Pancreas (tissue), 10 donors: ENCODE measurements at places on chromosomes 2 and 18. TPM values are rescaled to one million over a fixed set of nuclear protein-coding genes. Genes with fewer than 3 reads are reported as not detected.

The NOSTRIN gene
- 31.1 TPM for total RNA-seq

The KIAA2012 gene
- total RNA-seq: not detected

The SERPINB5 gene
- not detected for total RNA-seq

The MC2R gene
- not detected for total RNA-seq

DNA sequence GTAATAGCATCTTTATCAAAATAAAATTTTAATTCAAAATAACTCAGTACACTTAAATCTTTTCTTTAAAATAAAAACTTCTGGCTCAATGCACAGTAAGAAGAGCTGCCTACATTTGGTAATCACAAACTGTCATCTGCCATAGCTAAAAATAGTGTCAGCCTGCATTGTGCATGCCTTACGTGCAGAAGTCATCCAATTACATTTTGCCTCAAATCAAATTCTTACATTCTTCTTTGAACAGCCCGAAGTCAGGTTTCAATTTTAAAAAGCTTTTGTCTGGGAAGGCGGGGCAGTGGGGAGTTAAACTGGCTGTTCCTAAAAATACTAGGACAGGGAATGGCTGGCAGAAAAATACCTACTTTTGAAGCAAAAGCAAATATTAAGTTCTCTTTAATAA is 51.1 kb downstream of the RTN4 start:
- H3K27me3 ChIP-seq: no peaks in the 10 kb centered on the region
- H3K36me3 ChIP-seq: no peaks in the 10 kb centered on the region

- no peak overlapping the region for H3K4me3 ChIP-seq
- no peak for DNase-seq
- no peaks in the 10 kb centered on the region for H3K4me1 ChIP-seq
- no peaks in the 10 kb centered on the region for H3K27me3 ChIP-seq
Measured at GRCh38 chr2:128076461-128077106, 14.4 kb upstream of the UGGT1 start.

DNA sequence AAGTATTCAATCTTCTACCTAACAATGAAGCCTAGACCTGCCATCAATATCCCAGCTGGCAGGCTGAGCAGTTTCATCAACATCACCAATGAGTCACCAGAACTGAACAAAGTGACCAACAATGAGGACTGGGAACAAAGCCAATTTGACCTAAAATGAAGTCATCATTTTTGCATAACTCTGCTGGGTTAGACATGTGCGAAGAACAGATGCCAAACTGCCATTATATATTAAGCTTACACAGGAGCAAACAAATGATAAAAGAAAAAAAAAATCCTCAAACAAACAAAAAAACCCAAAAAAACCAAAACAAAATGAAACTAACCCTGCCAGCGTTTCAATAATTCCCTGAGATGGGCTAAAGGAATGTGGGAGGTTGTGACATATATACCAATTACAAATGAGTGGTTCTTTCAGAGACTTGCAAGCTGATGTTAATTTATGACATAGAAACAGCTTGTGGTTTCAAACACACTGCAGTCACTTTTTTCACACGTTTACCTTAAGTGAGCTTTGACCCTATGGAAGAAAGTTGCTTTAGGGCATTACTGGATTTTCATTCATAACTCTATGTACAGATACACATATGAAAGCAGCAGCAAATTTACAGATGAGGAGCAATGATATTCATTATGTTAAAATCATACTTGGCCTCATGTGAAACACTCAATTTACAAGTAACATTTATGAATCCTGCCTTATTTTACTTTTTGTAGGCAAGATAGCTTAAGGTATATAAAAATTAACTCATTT is 56.9 kb upstream of the CCDC141 start:
- no peaks in the 10 kb centered on the region for H3K4me1 ChIP-seq
- H3K27ac ChIP-seq: no peak overlapping the region
- peak; percentile 49 for DNase-seq
- no peaks in the 10 kb centered on the region for H3K27me3 ChIP-seq

- H3K27me3 ChIP-seq: no peaks in the 10 kb centered on the region
- no peaks in the 10 kb centered on the region for H3K36me3 ChIP-seq
- no peak for DNase-seq
- H3K4me1 ChIP-seq: no peaks in the 10 kb centered on the region
- H3K27ac ChIP-seq: no peak overlapping the region
Measured at GRCh38 chr18:70335892-70336726, 47.3 kb downstream of the SOCS6 start.

DNA sequence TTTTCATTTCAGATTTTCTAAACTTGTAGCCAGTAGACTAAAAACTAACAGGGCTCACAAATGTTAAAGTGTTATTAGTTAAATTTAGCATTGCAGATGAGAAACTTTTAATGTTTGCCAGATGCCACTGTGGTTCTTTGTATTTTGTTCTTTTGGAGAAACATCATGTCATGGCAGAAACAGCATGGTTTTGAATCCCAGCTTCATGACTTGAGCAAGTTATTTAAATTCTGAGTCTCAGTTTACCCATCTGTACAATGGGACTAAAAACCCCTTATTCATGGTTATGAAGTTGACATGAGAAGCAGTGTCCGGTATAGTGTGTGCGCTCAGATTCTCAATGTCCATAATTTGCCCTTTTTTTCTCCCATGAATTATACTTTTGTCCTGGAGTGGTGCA is 56.5 kb downstream of the MAPRE2 start:
- H3K27me3 ChIP-seq: no peaks in the 10 kb centered on the region
- no peaks in the 10 kb centered on the region for H3K36me3 ChIP-seq
- no peaks in the 10 kb centered on the region for H3K4me1 ChIP-seq
- H3K4me3 ChIP-seq: no peak overlapping the region
- DNase-seq: no peak

GRCh38 chr2:212076456-212076855 is 462.1 kb downstream of the ERBB4 start:
- H3K4me1 ChIP-seq: no peaks in the 10 kb centered on the region
- no peaks in the 10 kb centered on the region for H3K36me3 ChIP-seq
- H3K4me3 ChIP-seq: no peak overlapping the region
- H3K27ac ChIP-seq: no peak overlapping the region
- DNase-seq: no peak

GRCh38 chr18:34933909-34934661 is 107.1 kb upstream of the MAPRE2 start:
- no peak overlapping the region for H3K4me3 ChIP-seq
- H3K27ac ChIP-seq: no peak overlapping the region
- H3K27me3 ChIP-seq: no peaks in the 10 kb centered on the region

DNA sequence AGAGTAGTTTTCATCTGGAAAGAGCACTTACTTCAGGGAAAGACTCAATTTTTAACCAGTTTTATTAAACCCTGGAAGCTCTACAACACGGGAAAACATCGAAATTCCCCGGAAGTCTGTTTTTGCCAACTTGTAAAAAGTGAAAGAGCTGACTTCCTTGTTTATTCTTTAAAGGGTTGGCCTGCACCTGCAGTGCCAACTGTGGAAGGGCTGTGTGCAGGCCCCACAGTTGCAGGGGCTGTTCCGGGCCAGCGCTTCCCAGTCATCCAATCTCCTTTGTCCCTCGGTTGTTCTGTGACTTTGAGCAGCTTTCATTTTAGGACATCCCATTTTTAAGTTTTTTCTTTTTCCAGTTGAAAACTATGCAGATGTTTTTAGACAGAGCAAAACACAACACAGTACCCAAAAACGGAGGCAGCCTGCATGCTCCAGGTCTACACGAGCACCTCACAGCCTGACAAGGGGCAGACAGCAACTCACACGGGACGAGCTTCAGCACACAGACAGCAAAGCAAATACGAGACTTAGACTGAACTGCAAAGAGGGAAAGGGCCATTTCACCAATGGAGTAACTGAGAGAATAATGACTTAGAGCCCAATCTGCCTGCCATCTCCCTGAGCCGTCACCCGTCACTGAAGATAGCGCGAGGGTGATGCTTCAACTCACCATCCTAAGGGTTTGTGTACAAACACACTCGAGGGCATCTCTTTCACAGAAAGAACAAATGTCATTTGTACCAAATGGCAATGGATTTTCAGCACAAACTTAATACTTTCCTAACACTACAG is 70.6 kb downstream of the EMILIN2 start:
- no peaks in the 10 kb centered on the region for H3K27me3 ChIP-seq
- no peak for DNase-seq
- no peak overlapping the region for H3K4me3 ChIP-seq
- H3K27ac ChIP-seq: peak overlapping the region; percentile 37
- H3K36me3 ChIP-seq: peaks cover 3% of the 10 kb centered on the region

GRCh38 chr2:11824901-11825828 is 78.7 kb downstream of the LPIN1 start:
- H3K27ac ChIP-seq: no peak overlapping the region
- no peaks in the 10 kb centered on the region for H3K27me3 ChIP-seq
- no peaks in the 10 kb centered on the region for H3K36me3 ChIP-seq
- no peak for DNase-seq
- no peak overlapping the region for H3K4me3 ChIP-seq

GRCh38 chr2:24832931-24833701 is 39.9 kb downstream of the CENPO start:
- H3K27me3 ChIP-seq: no peaks in the 10 kb centered on the region
- H3K4me1 ChIP-seq: no peaks in the 10 kb centered on the region
- no peak overlapping the region for H3K27ac ChIP-seq
- no peaks in the 10 kb centered on the region for H3K36me3 ChIP-seq

DNA sequence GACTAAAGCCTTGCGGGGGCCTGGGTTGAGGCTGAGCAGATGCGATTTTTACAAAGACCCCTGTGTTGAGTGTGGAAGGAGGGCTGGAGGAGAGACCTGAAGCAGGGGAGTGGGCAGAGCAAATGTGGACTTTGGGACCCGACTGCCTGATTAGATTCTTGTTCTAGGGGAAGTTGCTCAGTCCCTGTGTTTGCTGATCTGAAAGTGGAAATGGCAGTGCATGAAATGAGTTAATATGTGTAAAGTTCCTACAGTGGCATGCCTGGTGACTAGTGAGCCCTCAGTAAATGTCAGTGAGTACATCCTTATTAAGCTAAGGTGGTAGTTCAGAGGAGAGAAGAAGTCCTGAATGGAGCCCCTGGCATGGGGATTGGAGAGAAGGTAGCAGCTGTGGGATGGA is 52.3 kb downstream of the ARMC9 start:
- no peak for DNase-seq
- no peaks in the 10 kb centered on the region for H3K36me3 ChIP-seq
- no peak overlapping the region for H3K27ac ChIP-seq
- peaks cover 3% of the 10 kb centered on the region for H3K4me1 ChIP-seq

GRCh38 chr2:161754379-161754778 is 130.2 kb downstream of the SLC4A10 start:
- no peaks in the 10 kb centered on the region for H3K4me1 ChIP-seq
- no peak overlapping the region for H3K4me3 ChIP-seq
- no peaks in the 10 kb centered on the region for H3K36me3 ChIP-seq
- no peaks in the 10 kb centered on the region for H3K27me3 ChIP-seq
- no peak for DNase-seq
- H3K27ac ChIP-seq: no peak overlapping the region

GRCh38 chr2:236714080-236714479 is 144.5 kb downstream of the ACKR3 start:
- no peaks in the 10 kb centered on the region for H3K27me3 ChIP-seq
- no peaks in the 10 kb centered on the region for H3K4me1 ChIP-seq
- no peak overlapping the region for H3K4me3 ChIP-seq
- H3K27ac ChIP-seq: no peak overlapping the region

- no peaks in the 10 kb centered on the region for H3K4me1 ChIP-seq
- H3K27me3 ChIP-seq: no peaks in the 10 kb centered on the region
- no peak for DNase-seq
- no peak overlapping the region for H3K27ac ChIP-seq
Measured at GRCh38 chr2:100616841-100617390, 54.1 kb downstream of the PDCL3 start.

DNA sequence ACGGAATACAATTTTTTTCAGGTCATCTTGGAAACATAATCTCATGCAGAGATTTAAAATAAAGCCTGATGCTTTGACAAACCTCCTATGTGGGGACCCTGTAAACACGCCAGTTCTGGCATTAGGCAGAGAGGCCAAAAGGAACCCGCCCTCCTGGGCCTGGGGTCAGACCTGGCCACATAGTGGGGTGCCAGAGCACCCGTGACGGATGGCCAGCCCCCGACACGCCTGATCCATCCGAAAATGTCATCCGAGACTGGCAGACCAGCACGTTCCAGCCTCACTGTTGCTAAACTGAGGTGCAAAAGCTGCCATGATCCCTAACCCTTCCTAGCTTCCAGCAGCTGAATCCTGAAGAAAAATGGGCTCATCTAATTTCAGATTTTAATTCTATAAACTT is 222.6 kb upstream of the SALL3 start:
- H3K27ac ChIP-seq: no peak overlapping the region
- no peaks in the 10 kb centered on the region for H3K27me3 ChIP-seq
- H3K4me1 ChIP-seq: no peaks in the 10 kb centered on the region
- no peak overlapping the region for H3K4me3 ChIP-seq
- no peak for DNase-seq
- H3K36me3 ChIP-seq: no peaks in the 10 kb centered on the region

DNA sequence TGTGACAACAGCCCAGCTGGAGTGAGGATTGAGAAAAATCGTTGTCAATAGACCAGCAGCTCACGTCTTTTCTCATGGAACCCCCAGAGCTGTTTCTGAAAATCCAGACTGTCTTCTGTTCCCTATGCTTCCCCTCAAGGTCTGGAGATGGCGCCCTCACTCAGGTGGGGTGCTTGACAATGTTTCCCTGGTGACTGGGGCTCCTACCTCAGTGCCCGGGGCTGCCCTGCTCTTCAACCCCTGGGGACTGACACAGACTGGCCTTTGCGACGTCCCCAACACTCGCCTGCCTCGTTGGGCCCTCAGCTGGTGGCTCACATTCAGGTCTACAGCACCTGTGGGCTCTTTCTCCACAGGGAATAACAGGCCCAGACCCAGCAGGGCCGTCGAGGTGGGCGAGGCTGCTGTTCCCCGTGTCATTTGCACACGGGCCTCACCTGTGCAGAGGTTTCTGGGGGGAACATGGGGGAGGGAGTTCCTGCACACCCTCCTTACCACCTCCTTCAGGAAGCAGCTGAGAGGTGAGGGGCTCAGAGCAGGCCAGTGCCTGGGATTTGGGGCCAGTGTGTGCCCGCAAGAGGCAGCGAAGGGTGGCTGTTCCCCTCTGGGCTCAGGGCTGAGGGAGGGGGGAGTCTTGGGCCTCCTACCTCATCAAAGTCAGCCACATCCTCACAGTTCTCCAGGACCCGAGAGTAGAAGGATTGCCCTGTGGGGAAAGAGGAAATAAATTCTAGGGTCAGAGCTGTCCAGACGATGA is 59.3 kb upstream of the OTOF start:
- no peak overlapping the region for H3K4me3 ChIP-seq
- peaks cover under 1% of the 10 kb centered on the region for H3K4me1 ChIP-seq
- no peaks in the 10 kb centered on the region for H3K27me3 ChIP-seq
- no peak overlapping the region for H3K27ac ChIP-seq
- no peak for DNase-seq

- no peak overlapping the region for H3K27ac ChIP-seq
- H3K4me1 ChIP-seq: no peaks in the 10 kb centered on the region
- no peak for DNase-seq
- no peak overlapping the region for H3K4me3 ChIP-seq
- H3K27me3 ChIP-seq: no peaks in the 10 kb centered on the region
- no peaks in the 10 kb centered on the region for H3K36me3 ChIP-seq
Measured at GRCh38 chr2:192150166-192150565, 44.6 kb downstream of the TMEFF2 start.

DNA sequence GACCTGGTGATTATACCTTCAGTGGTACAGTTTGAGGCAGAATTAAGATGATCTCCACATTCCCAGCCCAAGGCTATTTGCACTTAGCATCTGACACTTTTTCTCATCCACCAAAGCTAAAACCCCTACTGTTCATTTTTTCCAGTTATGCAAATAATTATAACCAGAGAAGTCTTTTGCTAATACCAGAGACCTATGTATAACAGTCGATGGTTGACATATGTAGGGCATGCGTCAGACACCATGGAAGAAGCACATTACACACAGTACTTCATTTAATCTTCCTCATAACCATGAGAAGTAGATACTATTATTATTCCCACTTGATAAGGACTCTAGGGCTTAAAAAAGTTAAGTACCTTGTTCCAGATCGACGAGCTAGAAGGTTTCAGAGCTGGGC is 36.5 kb downstream of the AP1S3 start:
- H3K4me3 ChIP-seq: no peak overlapping the region
- H3K27me3 ChIP-seq: no peaks in the 10 kb centered on the region
- no peaks in the 10 kb centered on the region for H3K36me3 ChIP-seq
- no peak overlapping the region for H3K27ac ChIP-seq
- DNase-seq: no peak
